ENCODE measurements at places on chromosomes 2 and 18. TPM values are rescaled to one million over a fixed set of nuclear protein-coding genes. Genes with fewer than 3 reads are reported as not detected.

The C2orf92 gene
- total RNA-seq: 1.6 TPM

The CYS1 gene
- 2.0 TPM for total RNA-seq

The CTAGE1 gene
- 0.12 TPM for total RNA-seq

The C2orf81 gene
- 1.1 TPM for total RNA-seq

The ICOS gene
- not detected for total RNA-seq

The ABCB6 gene
- 21.6 TPM for total RNA-seq

The TCF23 gene
- not detected for total RNA-seq

The TP53I3 gene
- total RNA-seq: 30.1 TPM

The CNTNAP5 gene
- not detected for total RNA-seq

The FHOD3 gene
- total RNA-seq: 0.92 TPM

The CCDC142 gene
- 15.9 TPM for total RNA-seq

The PDE1A gene
- total RNA-seq: 95.7 TPM

The CEP76 gene
- total RNA-seq: 8.1 TPM

The CCDC74B gene
- total RNA-seq: 6.8 TPM

The TMEM163 gene
- total RNA-seq: 0.26 TPM

The SEPTIN2 gene
- total RNA-seq: 552 TPM

Data from aortic smooth muscle cell (primary cell).